ENCODE measurements at places on chromosomes 5 and 9. TPM values are rescaled to one million over a fixed set of nuclear protein-coding genes. Genes with fewer than 3 reads are reported as not detected.

- no peak for DNase-seq
Measured at GRCh38 chr9:81372628-81373191, 316.6 kb downstream of the TLE1 start.

GRCh38 chr5:171968531-171968930 lies 37.9 kb downstream of the FBXW11 start:
- DNase-seq, result no peak

- no peak for DNase-seq
Measured at GRCh38 chr9:81058782-81059181, 630.6 kb downstream of the TLE1 start.

DNA sequence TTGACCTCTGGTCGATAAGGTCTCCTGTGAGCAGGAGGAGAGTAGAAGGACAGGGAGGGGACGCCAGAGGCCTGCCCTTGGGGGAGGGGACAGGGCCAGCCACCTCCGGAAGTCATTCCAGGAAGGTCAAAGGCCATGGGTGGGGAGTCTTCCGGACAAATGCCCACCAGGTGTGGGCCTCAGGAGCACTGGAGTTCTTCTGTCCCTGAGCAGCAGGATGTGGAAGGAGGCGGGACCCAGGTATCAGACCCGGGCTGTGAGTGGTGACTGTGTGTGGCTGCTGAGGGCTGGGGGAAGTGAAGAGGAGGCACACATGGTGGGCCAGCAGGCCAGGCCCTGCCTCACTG lies 13.9 kb downstream of the FGF18 start:
- no peak for DNase-seq

DNA sequence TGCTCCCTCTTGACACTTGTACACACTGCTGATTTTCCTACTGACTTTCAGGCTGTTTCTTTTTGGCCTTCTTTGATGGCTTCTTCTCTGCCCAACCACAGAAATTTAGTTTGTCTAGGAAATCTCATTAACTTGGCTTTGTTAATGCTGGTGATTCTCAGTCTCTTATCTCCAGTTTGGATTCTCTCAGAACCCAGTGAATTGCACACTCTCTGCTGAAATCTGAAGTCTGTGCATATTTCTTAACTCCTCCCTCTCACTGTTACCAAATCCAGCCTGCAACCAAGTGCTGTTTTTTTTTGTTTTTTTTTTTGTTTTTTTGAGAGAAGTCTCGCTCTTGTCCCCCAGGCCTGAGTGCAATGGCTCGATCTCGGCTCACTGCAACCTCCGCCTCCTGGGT lies 117.2 kb downstream of the CDC42SE2 start:
- no peak for DNase-seq

DNA sequence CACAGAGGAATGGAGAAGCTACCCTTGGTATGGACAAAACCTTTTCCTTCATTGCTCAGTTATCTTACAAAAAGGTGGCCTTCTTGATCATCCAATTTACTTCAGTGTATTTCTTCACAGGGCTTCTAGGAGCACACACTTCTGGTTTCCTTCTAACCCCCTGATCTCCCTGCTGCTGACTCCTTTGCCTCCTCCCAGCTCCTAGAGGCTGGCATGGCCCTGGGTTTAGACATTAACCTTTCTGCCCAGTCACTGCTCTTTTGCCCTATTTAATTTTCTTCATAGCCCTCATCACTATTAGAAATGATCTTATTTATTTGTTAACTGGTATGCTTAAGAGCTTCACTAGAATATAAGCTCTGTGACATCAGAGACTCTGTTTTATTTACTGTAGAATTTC lies 63.2 kb downstream of the ANKRD55 start:
- DNase-seq, result no peak

DNA sequence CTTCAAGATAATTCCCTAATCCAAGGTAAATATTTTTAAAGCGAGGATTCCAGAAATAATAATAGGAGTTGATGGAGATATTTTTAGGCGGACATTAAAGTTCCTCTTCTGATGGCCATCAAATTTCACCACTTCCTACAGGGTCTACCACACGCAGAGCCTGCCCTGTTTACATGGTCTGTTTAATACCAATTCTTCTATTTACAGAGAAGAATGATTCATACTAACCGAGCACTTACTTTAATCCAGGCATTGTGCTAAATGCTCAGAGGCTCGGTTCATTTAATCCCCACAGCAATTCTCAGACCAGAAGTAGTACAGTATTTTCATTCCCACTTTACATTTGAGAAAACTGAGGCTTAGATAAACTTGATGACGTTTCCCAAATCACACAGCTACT lies 3.0 kb upstream of the ITGA1 start:
- no peak for DNase-seq

DNA sequence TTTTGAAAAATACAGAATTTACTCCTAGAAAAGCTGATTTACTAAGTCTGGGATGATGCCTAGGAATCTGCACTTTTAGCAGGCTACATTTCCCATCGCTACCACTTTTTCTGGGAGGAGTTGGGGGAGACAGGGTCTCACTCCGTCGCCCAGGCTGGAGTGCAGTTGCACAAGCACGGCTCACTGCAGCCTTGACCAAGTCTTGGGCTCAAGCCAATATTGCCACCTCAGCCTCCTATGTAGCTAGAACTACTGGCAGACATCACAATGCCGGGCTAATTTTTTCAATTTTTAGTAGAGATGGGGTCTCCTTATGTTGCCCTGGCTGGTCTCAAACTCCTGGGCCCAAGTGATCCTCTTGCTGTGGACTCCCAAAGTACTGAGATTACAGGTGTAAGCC lies 85.9 kb downstream of the NR6A1 start:
- DNase-seq, result no peak

GRCh38 chr5:39658866-39659265 lies 234.1 kb upstream of the DAB2 start:
- no peak for DNase-seq

DNA sequence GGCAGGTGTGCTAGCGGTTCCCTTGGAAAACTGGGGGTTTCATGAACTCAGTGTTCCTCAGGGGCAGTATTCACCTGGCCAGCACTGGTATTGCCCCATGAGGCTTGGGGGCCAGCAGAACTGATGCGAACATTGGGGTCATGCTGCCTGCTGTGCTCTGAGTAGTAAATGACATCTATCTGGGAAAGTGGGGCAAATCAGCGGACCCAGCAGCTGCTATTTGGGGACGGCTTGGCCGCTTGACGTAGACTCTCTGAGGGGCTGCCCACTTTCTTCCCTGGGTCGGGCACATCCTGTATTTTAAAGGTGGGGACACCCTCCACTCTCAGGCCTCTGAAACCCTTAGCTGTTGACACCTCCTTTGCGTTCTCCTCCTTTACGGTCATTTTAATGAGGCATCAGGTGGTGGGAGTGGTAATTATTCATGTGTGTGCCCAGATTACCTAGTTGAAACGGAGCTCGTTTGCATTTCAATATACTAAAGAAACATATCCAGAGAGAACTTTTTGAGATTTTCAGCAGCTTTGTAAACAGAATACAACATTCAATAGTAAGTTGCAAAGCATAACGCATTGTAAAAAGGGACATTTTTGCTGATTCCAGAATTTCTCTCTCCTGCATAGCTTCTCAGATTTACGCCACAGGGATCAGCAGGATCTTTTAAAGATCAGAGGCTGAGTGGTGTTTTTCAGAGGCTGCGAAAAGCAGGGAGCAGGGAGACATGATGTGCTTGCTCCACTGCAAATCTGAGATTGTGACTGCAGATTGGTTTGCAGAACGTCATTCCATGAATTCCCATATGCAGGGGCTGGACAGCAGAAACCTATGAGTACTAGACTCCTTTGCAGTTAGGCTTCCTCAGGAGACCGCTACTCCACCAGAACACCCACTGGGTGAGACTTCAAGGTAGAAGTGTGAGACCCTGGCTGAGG lies 56.8 kb upstream of the ZFR start:
- DNase-seq, result no peak

DNA sequence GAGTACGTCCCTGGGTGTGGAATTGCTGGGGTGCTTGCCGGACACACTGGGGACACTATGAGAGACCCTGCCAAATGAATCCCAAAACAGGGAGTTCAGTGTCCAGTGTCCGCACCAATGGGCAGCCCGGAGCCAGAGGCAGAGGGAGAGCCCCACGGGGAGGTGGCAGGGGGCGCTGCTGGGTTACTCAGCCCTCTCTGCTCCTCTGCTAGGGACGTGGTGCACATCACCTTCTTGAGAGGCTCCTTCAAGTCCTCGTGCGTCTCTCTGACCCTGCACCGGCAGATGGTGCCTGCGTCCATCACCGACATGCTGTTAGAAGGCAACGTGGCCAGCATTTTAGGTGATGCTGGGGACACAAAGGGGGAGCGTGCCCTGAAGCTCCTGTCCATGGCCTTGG lies 20.8 kb downstream of the STKLD1 start:
- no peak for DNase-seq

- no peak for DNase-seq
Measured at GRCh38 chr9:136596217-136596616, 50.4 kb upstream of the NOTCH1 start.

- DNase-seq, result no peak
Measured at GRCh38 chr5:14676320-14676719, 11.8 kb downstream of the OTULIN start.

- no peak for DNase-seq
Measured at GRCh38 chr9:4065054-4065453, 234.8 kb downstream of the GLIS3 start.

- no peak for DNase-seq
Measured at GRCh38 chr5:146179696-146180095, 2.8 kb downstream of the LARS1 start.

DNA sequence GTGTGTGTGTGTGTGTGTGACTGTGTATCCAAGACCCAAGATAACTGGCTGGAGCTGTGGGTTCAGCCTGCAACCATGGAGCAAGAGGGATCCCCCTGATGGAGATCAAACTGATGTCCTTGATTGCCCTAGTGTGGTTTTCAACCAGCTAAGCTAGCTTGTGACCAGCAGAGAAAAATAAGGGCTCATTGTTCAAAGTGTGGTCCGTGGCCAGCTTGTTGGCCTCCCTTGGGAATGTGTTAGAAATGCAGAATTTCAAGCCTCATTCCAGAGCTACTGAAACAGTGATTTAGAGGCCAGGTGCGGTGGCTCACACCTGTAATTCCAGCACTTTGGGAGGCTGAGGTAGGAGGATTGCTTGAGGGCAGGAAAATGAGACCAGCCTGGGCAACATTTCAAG lies 79.9 kb downstream of the ACER2 start:
- DNase-seq, result no peak

DNA sequence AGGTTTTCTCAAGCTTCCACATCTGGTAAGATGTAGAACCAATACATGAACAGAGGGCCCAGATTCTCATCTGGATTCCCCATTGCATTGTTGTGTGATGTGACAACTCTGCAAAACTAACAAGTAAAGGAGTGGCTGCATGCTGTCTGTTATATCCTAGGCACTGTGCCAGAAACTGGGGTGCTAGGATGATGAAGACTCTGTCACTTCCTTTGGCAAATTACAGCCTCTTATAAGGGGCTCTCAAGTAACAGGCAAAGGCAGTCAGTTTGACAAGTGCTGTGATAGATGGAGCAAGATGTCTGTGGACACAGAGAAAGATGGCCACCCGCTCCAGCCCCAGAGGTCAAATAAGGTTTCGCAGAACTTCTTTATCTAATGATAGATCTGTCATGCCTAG lies 115.7 kb downstream of the PAPPA start:
- no peak for DNase-seq

DNA sequence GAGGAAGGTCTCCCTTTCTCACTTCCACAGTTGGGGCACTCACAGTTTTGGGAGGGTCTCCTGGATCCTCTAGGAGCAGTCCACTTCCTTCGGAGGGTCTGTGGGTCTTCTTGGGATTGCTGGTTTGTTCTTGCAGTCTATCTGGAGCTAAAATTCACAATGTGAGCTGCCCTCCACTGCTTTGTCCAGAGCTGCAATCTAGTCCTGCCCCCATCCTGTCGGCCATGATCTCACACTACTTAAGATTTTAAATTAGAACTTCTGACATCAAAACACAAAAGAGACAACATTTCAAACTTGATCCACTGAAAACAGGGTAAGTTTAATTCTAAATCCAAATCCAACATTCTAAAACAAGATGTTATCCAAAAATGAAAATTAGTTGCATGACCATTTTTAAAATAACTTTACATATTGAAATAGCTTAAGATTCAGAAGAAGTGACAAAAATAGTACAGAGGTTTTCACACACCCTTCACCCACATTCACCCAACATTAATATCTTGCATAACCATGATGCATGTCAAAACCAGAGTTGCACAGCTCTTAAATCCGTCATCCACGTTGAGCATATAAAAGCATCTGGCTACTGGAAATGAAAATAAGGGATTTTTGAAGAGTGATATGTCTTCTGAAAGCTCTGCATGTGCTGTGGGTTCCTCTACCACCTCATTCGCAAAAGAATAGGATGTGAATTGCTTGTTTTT lies 113.7 kb upstream of the EPB41L4A start:
- DNase-seq, result no peak

DNA sequence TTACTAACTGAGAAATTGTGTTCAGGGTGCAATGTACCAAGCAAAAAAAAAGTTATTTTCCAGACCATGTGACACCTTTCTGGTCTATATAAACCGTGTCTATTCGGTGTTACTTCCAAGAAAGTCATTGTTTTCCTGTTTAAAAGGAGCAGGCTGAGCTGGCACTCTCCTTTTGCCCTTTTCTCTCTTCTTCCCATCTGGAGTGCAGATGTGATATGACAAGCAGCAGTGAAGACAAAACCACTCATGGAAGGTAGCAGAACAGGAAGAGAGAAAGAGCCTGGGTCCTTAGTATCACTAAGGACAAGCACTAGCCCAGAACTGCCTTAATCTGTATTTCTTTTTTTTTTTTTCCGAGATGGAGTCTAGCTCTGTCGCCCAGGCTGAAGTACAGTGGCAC lies 25.6 kb downstream of the LYRM7 start:
- no peak for DNase-seq

- DNase-seq, result peak; percentile 60
Measured at GRCh38 chr5:58886315-58887207, 303.7 kb downstream of the RAB3C start.

- no peak for DNase-seq
Measured at GRCh38 chr5:80240368-80240986, 15.4 kb downstream of the SERINC5 start.

GRCh38 chr9:24459953-24460352 lies 85.7 kb downstream of the IZUMO3 start:
- DNase-seq, result no peak

DNA sequence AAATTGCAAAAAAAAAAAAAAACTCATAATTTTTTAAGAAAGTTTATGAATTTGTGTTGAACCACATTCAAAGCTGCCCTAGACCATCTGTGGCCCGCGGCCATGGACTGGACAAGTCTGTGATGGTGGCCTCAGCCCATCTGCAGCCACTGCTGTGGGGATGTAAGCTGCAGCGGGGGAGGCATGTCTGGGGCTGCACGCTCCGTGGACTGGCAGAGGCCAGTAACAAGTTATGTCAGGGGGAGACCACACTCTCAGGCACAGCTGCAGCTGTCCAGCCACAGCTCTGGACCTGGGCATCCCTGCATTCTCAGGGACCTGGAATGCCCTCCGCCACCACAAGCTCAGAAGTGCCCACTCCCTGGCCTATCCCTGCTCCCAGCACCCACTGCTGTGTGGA lies 1272.3 kb upstream of the CDH9 start:
- DNase-seq, result no peak

Gene TMEM245
- 91.1 TPM for total RNA-seq

Gene TMEFF1
- 0.76 TPM for total RNA-seq

Gene GPR150
- total RNA-seq, result 0.10 TPM
